ENCODE measurements at places on chromosomes 6 and 20. TPM values are rescaled to one million over a fixed set of nuclear protein-coding genes. Genes with fewer than 3 reads are reported as not detected.

The LY6G6D gene
- polyA plus RNA-seq, result not detected

GRCh38 chr20:36645353-36645752, 643 bp downstream of the SLA2 start:
- no peak for DNase-seq

- DNase-seq, result no peak
Observed at GRCh38 chr6:126773112-126773805, 345.2 kb upstream of the RSPO3 start.

The ACTL10 gene
- not detected for polyA plus RNA-seq

The DUSP15 gene
- 2.5 TPM for polyA plus RNA-seq

The ZSCAN23 gene
- 2.3 TPM for polyA plus RNA-seq

The PHACTR3 gene
- polyA plus RNA-seq, result 5.8 TPM

DNA sequence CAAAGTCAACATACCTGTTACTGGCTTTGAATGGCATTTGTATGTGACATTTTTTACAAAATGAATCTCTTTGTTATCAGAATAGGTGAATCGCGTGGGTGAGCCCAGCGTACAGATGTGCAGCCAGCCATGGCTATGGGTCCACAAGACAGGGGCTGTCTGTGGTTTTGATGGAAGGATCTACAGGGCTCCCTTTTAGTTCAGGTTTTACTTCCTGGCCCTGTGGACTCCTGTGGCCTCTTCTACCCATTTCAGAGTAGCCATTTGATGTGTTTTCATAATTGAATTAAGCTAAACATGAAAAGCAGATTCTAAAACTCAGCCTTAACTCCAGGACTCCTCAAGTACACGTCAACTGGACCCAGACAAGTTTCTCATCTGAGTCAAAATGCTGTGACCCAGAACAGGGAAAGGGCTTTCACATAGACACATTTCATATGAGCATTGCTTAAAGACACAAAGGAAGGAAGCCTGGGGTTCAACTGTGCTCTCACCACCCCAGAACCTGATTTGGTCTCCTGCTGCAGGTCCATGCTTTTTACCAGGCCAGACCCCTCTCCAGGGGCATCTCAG, 105.3 kb upstream of the NAA20 start:
- no peak for DNase-seq

- DNase-seq, result peak; percentile 42
Observed at GRCh38 chr6:44041461-44042260, 85.6 kb downstream of the MRPL14 start.

- DNase-seq, result no peak
Observed at GRCh38 chr6:152423216-152424103, 213.7 kb downstream of the SYNE1 start.

The CDH4 gene
- 0.12 TPM for polyA plus RNA-seq

DNA sequence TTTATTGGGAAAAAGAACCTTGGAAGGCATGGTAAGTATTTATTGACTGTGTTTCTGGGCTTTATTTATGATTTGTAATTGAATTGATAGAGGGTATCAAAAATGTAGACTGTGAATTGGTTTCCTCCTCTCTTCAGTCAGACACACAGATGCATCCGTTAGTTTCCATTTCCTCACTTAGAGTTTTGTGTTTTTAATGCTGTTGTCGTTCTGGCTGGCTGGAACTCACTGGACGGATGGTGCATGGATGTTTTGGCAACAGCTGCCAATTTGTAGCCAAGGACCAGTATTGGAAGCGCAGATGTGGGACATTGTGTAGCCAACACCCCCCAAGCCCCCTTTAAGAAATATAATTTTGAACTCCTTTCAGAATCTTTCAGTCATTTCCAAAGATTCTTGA, 134.5 kb downstream of the JARID2 start:
- no peak for DNase-seq

GRCh38 chr6:80173411-80173810, 66.9 kb downstream of the BCKDHB start:
- DNase-seq, result no peak

GRCh38 chr20:2132461-2132901, 30.9 kb downstream of the STK35 start:
- DNase-seq, result no peak

The GTSF1L gene
- not detected for polyA plus RNA-seq

GRCh38 chr20:24987244-24987643, 5.3 kb downstream of the APMAP start:
- DNase-seq, result no peak

The DIDO1 gene
- polyA plus RNA-seq, result 42.9 TPM

GRCh38 chr6:4412488-4412887, 277.1 kb upstream of the ECI2 start:
- no peak for DNase-seq

The MATN4 gene
- polyA plus RNA-seq, result not detected

DNA sequence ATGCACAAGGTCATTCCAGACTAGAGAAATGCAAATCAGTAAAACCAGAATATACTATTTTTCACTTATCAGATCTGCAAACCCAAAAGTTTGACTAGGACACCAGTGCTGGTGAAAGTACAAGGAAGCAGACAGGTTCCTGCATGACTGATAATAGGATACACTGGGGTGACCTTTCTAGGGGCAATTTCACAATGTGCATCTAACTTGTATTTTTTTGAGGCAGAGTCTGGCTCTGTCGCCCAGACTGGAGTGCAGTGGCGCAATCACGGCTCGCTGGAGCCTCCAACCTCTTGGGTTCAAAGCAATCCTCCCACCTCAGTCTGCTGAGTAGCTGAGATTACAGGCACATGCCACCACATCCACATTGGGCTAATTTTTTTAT, 11.4 kb downstream of the COMMD7 start:
- DNase-seq, result no peak

GRCh38 chr6:88238065-88238464, 71.9 kb upstream of the CNR1 start:
- no peak for DNase-seq

The PAK5 gene
- polyA plus RNA-seq, result 0.47 TPM

The PDYN gene
- polyA plus RNA-seq, result not detected

GRCh38 chr6:129608886-129609537, 101.0 kb downstream of the ARHGAP18 start:
- no peak for DNase-seq

The ZC2HC1B gene
- not detected for polyA plus RNA-seq

DNA sequence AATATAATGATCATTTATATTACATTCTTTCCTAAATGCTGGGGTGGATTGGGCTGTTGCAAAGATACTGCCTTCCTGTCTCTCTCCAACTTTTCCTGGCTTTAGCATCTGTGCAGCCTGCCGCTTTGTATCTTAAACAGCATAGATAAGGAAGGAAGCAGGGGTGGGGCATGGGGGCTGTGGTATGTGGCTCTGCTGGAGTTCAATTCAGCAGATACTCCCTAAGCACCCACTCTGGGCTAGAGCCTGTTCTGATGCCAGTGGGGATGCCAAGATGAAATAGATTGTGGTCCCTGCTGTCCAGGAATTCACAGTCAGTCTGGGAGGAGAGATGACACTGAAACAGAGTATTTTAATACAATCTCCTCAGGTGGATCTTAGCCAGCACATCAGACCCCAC, 56.8 kb downstream of the EIF2S2 start:
- DNase-seq, result no peak

The MAP7 gene
- polyA plus RNA-seq, result 1.2 TPM

- DNase-seq, result no peak
Observed at GRCh38 chr20:57252559-57253162, 13.8 kb downstream of the BMP7 start.

The CDYL gene
- polyA plus RNA-seq, result 27.6 TPM

- DNase-seq, result peak; percentile 26
Observed at GRCh38 chr6:93416571-93417420, 2.6 kb downstream of the EPHA7 start.

DNA sequence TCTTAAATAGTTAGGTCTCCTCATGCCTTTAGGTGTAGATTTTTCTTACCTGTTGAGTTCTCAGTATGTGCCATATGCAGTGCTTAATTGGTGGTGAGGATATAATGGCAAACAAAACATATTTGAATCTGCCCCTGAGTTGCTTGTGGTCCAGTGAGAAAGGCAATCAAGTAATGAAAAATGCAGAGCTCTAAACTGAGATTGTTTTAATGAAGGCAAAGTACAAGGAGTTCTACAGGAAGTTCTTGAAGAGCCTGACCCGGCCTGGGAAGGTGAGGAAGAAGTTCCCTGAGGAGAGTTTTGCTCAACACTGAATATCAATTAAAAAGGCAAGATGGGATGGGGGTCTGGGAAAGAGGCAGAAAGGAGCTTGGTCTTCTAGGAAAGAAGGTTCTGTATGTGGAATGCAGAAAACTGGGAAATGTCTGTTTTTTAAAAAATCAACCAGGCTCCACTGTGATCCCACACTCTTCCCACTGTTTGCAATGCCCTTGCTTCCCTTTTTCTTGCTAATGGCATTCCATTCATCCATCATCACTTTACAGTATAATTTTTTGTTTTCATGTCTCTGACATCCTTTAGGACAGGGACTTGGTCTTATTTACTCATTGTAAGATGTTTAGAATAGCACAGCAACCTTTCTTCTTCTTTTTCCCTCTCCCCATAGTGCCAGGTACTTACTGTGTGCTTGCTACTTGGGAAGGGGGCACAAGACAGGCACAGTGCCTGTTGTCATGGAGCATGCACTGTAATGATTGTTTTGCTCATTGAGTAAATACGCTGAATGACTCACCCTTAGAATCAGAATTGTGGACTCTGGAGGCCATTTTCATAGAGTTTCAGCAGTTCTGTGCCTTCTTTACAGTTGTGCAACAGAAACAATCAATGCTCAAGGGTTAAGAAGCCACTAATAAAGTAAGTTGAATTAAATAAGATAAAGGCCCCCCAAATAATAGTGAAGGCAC, 64.3 kb downstream of the ANKS1A start:
- no peak for DNase-seq

The LAMA2 gene
- 67.6 TPM for polyA plus RNA-seq

DNA sequence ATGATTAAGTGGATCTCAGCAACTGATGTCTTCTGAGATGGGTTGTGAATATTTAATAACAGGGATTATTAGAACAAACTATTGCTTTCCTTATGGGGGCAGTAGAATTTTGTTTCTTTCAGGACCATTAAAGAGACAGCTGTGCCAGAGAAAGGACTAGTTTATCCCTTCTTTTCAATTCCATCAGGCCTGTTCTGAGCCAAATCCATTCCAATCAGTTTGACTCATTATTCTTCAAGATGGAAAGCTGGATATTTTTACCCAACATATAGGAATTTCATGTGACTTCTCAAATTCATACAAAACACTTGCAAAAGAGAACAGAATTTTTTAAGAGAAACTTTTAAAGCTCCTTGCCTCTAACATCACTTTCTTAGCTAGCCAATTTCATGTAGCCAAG, 722.0 kb upstream of the FLRT3 start:
- no peak for DNase-seq

- no peak for DNase-seq
Observed at GRCh38 chr6:118865100-118865391, 28.9 kb upstream of the ASF1A start.

The CLIC1 gene
- 473 TPM for polyA plus RNA-seq

DNA sequence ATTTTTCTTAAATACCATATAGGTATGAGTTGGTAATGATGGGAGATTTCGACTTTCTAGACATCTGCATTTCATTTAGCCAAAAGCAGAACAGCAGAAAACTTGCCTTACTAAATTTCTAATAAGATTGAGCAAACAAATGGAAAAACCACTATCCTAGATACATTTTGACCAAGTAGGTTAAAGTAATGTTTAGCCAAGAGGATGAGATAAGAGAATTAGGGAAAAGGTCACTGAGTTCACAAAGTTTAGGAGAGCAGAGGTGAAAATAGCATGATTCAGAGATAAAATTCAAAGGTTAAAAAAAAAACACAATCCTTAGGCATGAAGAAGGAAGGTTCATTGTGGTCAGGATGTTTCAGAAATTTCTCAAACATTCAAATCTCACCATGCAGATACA, 450.3 kb downstream of the CD83 start:
- DNase-seq, result no peak
